ENCODE measurements at places on chromosomes 6 and 20. TPM values are rescaled to one million over a fixed set of nuclear protein-coding genes. Genes with fewer than 3 reads are reported as not detected.

DNA sequence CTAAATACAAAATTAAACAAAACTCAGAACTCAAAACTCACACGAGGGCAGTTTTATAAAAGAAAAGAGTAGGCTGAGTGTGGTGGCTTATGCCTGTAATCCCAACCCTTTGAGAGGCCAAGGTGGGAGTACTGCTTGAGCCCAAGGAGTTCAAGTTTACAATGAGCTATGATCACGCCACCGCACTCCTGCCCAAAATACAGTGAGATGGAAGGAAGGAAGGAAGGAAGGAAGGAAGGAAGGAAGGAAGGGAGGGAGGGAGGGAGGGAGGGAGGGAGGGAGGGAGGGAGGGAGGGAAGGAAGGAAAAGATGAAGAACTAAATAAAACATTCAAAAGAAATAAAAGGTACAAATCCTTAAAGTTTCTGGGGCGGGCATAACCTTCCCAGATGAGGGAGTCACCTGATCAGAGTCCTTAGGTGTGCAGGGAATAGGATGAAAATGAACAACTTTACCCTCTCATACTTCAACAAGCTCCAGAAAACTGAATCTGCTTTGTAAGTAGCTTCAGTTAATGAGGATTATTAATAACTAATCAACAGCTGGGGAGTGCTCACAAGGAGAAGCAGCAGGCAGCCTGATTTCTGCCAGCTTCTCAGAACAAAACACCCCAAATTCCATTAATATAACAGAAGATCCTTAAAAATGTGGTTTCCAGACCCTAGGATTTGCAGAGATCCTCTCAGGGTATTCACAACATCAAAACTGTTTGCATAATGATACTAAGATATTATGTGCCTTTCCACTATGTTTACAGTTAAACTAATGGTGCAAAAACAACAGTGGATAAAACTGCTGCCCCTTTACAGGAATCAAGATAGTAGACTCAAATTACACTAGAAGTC is 21.8 kb downstream of the LMBRD1 start:
- DNase-seq, result no peak
- H3K27me3 ChIP-seq, result no peaks in the 10 kb centered on the region
- H3K4me3 ChIP-seq, result no peak overlapping the region
- peaks cover 20% of the 10 kb centered on the region for H3K36me3 ChIP-seq
- no peak overlapping the region for H3K27ac ChIP-seq
- H3K4me1 ChIP-seq, result peaks cover 13% of the 10 kb centered on the region

DNA sequence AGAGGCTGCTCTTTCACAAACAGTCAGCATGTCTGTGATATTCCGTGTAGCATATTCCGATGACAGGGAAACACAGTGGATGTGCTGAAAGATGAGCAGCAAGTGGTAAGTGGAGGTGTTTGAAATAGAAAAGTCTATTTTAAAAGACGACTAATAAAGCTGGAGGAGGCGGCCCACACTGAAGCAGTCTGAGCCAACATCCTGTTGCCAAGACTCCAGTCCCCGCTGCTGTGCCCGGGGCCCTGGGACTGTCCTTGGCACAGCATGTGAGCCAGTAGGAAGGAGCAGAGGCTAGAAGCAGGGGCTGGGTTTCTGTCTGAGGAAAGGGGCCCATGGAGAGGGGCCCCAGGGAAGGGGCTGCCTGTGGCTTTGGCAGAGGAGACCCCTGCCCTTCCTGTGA is 351.5 kb upstream of the CHD6 start:
- H3K27ac ChIP-seq, result no peak overlapping the region
- H3K4me3 ChIP-seq, result no peak overlapping the region
- DNase-seq, result no peak

DNA sequence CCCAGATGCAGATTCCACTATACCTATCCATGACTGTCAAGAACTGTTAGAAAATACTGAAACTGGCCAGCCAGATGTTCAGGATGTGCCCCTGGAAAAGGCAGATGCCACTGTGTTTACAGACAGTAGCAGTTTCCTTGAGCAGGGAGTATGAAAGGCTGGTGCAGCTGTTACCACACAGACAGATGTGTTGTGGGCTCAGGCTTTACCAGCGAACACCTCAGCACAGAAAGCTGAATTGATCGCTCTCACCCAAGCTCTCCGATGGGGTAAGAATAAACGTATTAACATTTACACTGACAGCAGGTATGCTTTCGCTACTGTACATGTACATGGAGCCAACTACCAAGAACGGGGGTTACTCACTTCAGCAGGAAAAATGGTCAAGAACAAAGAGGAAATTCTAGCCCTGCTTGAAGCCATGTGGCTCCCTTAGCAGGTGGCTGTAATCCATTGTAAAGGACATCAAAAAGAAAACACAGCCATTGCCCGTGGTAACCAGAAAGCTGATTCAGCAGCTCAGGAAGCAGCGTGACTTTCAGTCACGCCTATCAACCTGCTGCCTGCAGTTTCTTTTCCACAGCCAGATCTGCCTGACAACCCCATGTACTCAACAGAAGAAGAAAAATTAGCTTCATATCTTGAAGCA is 459.7 kb upstream of the HTR1E start:
- H3K4me1 ChIP-seq, result no peaks in the 10 kb centered on the region
- no peak for DNase-seq
- H3K36me3 ChIP-seq, result no peaks in the 10 kb centered on the region
- no peak overlapping the region for H3K4me3 ChIP-seq

ADISSP gene
- 55.5 TPM for total RNA-seq
